ENCODE measurements at places on chromosomes 1 and 21.

DNA sequence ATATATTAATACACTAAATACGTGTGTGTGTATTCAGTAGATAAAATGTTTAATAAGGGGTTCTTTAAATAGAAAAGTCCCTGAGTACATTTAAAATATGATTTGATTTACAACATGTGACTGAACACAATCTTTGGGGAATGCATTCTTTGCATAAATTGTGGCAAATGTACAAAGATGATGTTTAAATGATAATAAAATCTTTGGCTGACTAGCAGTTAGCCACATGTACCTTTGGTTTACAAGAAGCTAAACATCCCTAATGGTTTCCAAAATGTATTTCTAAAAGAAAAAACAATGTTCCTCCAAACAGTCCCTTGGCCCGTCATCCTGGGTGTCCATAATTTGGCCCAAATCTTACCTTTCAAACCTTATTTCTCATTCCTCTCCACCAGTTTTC, 106.4 kb upstream of the MARK1 start:
- no peak for DNase-seq

DNA sequence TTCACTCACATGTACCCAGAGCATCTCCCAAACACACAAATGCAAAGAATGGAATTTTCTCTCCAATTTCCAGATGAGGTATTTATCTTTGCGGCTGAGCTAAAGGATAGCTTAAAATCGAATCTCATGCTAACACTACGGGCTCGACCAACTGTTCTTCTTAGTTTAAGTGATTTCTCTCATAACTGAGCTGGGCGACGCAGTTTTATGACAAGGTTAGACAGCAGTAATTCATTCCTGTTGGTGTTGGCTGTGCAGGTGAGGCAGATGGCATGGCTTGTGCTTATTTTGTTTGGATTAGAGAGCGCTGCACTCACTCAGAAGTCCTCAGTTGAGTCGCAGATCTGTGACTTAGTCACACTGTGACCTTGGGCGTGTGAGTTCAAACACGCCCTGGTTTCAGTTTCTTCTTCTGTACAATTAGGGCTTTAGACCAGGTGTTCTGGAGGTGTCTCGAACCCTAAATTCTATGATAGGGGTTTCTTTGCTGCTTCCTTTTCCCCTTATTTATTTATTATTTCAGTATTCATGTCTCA, 41.5 kb upstream of the MRPS6 start:
- no peak for DNase-seq

DNA sequence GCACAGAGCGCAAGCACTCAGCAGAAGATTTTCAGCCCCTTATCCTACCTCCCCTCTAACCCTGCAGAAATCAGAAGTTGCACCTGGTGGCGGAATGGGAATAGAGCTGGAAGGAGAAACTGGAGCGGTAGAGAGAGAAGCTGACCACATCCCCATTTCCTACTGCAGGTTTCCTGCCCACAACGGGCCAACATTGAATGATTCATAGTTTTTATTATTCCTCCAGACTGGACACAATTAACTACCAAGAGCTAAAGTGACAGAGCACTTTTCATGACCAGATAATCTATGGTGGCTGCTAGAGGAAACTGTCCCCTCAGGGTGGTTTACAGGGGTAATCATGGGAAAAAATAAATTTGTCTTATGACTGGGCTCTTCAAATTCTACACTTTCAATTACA, 21.3 kb upstream of the LRRC8D start:
- DNase-seq: no peak

DNA sequence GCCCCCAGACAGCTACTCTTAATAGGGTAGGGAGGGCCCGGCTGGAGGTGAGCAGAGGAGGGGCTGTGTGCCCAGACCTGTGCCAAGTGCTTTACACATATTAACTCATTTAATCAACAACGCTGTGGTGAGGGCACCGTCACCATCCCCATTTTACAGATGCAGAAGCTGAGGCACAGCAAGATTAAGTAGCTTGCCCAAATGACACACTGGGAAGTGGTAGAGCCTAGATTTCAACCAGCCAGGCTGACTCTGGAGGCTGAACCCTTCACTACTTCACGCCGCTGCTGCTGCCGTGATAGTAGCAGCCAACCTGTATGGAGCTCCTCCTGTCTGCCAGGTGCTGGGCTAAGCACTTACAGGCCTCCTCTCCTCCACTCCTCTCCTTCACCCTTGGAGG, 127.2 kb downstream of the PTPRU start:
- DNase-seq: no peak

GRCh38 chr21:25857308-25858074, 122.7 kb downstream of the GABPA start:
- no peak for DNase-seq

- DNase-seq: no peak
Observed at GRCh38 chr1:94953746-94954145, 26.8 kb upstream of the CNN3 start.

GRCh38 chr1:53069265-53069662, 7.3 kb downstream of the PODN start:
- DNase-seq: no peak

DNA sequence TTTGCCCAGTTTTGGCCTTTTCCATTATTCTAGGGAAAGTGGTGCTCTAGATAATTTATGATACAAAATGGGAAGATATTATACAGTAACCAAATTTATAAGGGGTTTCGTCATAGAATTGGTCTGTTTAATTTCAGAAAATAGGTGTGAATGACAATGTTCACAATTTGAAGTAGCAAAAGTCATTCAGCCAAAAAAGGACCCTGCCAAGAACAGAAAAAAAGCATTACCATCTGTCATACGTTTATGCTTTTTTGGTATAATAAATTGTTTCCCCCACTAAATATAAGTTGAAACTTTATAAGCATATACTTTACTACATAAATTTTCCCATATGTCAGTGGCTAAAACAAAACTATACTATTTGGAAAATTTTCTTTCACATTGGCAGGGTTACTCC, 4.5 kb upstream of the SPAG17 start:
- no peak for DNase-seq

- no peak for DNase-seq
Observed at GRCh38 chr1:170927955-170928840, 7.1 kb upstream of the MROH9 start.

GRCh38 chr1:26828411-26828991, 2.0 kb downstream of the ZDHHC18 start:
- no peak for DNase-seq

DNA sequence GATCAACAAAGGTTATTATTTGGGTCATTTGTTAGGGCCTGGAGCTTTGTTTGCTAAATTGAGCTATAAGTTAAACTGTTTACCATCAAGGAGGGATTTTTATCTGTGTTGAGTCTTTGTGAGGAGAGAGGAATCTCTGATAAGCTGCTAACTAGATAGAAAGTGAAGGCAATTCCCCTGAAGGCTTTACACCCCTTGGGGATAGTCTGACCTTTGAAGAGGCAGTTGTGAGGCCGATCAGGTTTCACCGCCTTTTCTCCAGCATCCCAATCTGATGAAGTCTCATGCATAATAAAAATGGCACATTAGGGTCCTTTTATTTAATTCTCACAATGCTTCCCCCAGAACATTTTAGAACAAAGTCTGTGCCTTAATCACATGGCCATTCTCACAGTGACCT, 21.8 kb downstream of the C1orf21 start:
- DNase-seq: no peak

DNA sequence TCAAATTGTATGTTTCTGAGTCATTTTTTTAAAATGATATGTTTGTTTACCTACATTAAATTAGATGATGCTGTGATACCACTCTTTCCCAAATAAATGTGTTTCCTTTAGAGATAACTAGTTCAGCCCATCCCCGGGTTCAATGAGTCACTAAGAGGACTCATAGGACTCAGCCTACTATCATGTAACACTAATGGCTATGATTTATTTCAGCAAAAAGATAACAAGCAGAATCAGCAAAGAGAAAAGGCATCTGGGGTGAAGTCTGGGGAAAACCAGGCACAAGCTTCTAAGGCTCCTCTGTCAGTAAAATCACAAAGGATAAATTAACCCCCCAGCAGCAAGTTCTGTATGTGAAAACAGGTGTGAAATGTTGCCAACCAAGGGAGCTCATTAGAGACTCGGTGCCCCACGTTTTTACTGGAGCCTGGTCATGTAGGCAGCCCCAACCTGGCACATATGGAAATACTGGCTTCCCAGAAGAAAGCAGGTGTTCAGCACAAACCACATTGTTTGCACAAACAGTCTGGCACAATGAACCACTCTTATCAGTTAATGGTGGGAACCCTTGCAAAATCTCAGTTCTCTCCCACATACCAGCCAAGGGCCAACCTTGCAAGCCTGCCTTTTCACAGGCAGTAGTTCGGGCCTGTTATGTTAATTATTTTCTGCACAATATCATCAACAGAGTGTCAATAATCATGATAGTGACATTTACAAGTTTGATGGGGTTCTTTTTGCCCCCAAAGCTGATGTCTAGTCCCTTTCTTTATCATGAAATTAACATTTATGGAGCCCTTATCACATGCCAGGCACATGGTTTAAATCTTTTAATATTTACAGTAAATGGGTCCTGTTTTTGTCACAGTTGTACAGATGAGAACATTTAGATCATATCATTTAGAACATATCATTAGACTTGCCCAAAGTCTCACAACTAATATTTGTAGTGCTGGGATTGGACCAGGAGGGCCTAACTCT, 23.1 kb upstream of the CNN3 start:
- no peak for DNase-seq

- no peak for DNase-seq
Observed at GRCh38 chr1:147579532-147579931, 38.2 kb downstream of the BCL9 start.

- no peak for DNase-seq
Observed at GRCh38 chr1:84836145-84836544, 56.9 kb downstream of the LPAR3 start.

GRCh38 chr1:53266038-53266437, 27.7 kb upstream of the MAGOH start:
- no peak for DNase-seq

DNA sequence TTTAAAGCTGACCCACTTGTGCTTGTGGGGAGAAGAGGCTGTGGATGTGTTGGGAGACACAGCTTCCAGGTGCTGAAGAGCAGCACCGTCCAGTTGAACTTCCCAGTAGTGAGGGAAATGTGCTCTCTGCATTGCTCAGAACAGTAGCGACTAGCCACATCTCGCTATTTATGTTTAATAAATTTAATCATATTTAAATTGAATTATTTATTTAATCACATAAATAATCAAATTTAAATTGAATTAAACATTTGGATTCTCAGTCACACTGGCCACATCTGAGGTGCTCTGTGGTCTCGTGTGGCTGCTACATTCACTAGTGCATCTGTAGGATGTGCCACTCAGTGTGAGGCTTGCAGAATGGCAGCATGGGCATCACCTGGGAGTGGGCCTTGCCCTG, 20.1 kb downstream of the NTPCR start:
- no peak for DNase-seq

GRCh38 chr1:96465441-96465840, 256.1 kb upstream of the PTBP2 start:
- peak; percentile 7 for DNase-seq

DNA sequence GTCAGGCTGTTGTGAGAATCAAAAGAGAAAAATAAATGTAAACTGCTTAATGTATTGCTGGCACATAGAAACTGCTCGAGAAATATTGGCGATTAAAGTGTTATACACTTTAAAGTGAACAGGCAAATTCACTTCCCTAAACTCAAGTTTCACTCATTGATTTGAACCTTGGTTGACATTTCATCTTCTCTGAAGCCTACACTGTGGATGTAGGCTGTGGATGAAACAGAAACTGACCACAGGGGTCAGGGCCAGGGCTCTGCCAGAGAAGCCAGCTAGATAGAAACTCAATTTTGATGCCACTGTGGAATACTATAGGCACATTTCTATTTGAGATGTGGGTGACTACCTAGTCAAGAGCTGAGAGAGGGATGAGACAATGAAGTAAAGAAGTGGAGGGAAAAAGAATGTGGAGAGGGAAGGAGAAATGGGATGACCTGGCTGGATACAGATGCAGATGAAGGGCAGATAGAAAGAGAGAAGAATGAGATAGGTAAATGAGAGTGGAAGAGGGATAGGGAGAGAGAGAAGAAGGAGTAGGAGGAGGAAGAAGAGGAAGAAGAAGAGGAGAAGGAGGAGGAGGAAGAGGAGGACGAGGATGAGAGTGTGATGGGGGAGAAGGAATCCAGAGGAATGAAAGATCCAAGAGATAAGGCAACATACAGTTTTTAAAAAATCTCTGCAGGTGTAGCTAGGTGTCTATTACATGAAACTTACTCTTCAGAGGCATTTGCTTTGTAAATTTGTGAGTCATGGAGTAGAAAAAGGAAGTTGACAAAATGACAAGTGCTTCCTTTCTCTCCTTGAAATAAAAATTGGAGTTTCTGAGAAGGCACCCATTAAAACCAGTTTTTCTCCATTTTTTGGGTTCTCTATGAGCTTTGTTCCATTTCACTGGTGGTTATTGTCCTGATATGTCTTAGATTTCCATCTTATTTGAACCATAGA, 17.4 kb upstream of the CD1D start:
- no peak for DNase-seq

- no peak for DNase-seq
Observed at GRCh38 chr1:9691691-9692090, 40.2 kb downstream of the PIK3CD start.

GRCh38 chr1:152185544-152186391, 26.7 kb upstream of the RPTN start:
- DNase-seq: no peak

DNA sequence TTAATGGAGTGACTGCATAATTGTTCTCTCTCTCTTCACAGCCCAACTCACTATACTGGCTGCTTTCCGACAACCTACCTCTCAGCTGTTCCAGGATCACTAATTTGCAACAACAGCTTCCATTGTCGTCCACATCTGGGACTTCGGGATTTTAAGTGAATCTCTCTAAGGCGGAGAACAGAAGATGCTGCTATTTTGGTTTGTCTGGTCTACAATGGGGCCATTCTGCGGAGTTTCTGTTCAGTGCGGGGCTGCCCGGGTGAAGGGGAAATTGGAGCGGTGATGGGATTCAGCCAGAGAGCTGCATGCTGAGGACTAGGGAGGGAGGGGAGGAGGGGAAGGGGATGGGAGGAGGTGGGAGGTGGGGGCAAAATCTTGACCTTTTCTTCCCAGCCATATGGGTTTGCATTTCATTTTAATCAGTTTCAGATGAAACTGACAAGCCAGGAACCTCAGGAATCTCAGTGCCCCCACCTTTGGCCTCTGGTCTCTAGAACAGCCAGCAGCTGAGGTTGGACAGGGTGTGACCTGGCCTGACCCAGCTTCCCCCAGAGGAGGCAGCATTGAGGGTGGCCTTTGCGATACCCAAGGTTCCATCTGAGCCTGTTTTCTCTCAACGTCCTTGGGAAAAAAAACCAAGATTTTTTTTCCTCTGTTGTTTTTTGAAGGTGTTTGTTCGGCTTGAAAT, 6.9 kb upstream of the SRP9 start:
- no peak for DNase-seq

GRCh38 chr1:165829888-165830287, 2.5 kb downstream of the UCK2 start:
- DNase-seq: no peak
